ENCODE measurements at places on chromosomes 7 and 10. TPM values are rescaled to one million over a fixed set of nuclear protein-coding genes. Genes with fewer than 3 reads are reported as not detected.

GRCh38 chr10:48324580-48324979 lies 18.1 kb downstream of the MAPK8 start:
- H3K4me1 ChIP-seq, result no peaks in the 10 kb centered on the region
- no peak overlapping the region for H3K27ac ChIP-seq
- H3K27me3 ChIP-seq, result no peaks in the 10 kb centered on the region
- no peak for DNase-seq

- no peaks in the 10 kb centered on the region for H3K4me1 ChIP-seq
- H3K27ac ChIP-seq, result no peak overlapping the region
- H3K27me3 ChIP-seq, result no peaks in the 10 kb centered on the region
Observed at GRCh38 chr10:64396105-64396708, 875.0 kb downstream of the REEP3 start.

DNA sequence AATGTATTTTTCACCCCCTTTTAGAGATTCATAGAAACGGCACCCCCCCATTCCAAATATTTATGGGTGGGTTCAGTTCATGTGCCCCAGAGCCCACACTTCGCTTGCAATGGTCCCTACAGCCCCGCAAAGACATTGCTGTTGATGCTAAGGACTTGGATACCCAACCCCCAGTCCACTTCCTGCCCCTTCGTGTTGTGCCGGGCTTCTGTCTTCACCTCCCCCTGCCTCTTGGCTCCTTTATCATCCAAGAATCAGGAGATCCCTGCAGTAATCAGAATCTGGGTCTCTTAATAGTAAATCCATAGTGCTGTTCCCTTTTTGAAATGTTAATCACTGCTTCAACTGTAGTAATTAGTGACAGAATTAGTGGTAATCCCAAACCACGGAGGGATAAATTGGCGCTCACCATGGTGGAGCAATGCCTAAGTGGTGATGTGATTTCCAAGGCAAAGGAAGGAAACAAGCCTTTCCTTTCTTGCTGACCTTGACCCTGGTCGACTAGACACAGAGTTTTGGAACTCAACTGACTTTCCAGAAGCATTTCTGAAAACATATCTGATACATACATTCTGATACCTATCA lies 67.7 kb downstream of the HK1 start:
- no peak overlapping the region for H3K4me3 ChIP-seq
- no peaks in the 10 kb centered on the region for H3K36me3 ChIP-seq
- H3K27ac ChIP-seq, result peak overlapping the region; percentile 13
- DNase-seq, result no peak
- no peaks in the 10 kb centered on the region for H3K4me1 ChIP-seq

CHRM2 gene
- 0.49 TPM for total RNA-seq

DNA sequence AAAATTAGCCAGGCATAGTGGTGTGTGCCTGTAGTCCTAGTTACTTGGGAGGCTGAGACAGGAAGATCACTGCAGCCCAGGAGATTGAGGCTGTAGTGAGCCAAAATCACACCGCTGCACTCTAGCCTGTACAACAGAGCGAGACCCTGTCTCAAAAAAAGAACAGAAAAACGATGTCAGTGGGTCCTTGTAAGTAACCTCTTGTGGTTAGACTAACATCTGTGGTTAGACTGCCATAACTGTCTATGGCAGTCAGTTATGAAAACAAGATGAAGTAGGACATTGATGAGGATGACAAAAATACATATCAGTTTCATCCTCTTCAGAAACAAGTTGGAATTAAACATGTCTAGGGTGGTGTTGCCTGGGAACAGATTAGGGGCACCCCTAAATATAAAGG lies 53.3 kb downstream of the AKAP9 start:
- H3K4me3 ChIP-seq, result no peak overlapping the region
- DNase-seq, result no peak
- no peaks in the 10 kb centered on the region for H3K4me1 ChIP-seq
- H3K27me3 ChIP-seq, result no peaks in the 10 kb centered on the region

GRCh38 chr10:22737587-22737986 lies 23.2 kb upstream of the PIP4K2A start:
- H3K4me1 ChIP-seq, result no peaks in the 10 kb centered on the region
- no peak overlapping the region for H3K27ac ChIP-seq
- no peaks in the 10 kb centered on the region for H3K36me3 ChIP-seq
- no peak for DNase-seq

Data from uterus (tissue), 4 donors.